SW 1271 (cell line): ENCODE measurements at places on chromosomes 13 and 19.

DNA sequence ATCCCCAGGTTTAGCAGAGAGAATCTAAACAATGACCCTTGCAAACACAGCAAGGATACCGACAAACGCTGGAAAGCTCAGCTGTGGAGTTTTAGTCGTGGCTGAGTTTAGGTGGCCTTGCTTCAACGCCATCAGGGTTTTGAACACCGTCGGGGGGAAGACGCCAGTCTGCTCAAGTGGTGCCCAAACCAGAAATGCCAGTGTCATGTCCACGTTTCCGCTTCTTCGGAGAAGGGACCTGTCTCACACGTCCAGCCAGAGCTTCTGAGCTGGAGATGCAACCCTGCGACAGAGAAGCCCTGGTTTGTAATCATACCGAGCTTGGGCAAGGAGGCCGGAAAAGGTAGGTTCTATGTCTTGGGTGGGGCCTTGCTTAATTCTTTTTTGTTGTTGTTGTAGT is 42.6 kb upstream of the ATP11A start:
- no peak for DNase-seq

DNA sequence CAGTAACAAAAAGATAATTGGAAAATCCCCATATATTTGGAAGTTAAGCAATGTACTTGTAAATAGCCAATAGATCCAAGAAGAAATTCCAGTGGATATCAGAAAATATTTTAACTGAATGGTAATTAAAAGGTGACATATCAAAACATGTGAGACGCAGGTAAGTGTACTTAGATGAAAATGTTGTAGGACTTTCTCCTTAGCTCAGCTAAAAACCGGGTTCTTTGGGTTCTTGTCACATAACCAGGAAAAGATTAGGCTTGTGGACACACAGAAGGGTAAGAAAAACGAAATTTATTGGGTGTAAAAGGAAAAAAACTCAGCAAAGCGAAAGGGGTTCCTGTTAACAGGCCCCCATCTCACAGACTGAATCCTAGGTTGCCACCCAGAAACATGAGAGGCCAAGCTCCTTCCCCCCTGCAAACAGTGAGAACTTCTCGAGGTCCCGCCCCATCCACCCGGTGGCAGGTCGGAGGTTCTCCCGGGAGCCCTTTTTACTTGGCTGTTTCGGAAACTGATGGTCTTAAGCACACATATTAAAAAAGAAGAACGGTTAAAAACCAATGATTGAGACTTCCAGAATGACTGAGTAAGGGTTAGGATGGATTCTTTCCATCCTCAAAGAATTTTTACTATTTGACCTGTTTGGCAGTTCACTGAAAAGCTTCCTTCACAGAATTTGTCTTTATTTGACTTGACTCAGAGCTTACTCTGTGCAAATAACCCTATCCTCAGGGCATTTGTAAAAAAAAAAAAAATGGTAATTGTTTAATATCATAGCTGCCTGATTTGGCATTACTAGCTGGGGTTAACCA is 3.1 kb upstream of the CCDC70 start:
- no peak for DNase-seq

DNA sequence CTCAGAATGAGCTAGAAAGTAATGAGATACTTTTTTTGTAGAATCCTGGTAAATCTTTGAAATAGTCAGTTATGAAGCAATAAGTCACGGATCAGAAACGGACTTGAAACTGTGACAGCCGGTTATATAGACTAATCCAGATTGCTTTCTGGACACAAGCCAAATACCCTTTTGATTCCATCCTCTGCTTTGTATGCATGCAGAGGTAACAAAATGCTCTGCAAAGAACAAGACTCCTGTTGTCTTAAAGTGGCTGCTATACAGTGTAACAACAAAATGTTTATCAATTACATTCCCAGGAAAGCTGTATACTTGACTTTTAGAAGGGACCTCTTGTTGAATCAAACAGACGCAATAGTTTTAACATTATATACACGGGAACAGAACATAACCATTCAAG is 66.5 kb upstream of the STARD13 start:
- no peak for DNase-seq

GRCh38 chr13:99085808-99086266 is 108.0 kb upstream of the DOCK9 start:
- no peak for DNase-seq

GRCh38 chr13:43905435-43906031 is 25.8 kb downstream of the LACC1 start:
- no peak for DNase-seq

DNA sequence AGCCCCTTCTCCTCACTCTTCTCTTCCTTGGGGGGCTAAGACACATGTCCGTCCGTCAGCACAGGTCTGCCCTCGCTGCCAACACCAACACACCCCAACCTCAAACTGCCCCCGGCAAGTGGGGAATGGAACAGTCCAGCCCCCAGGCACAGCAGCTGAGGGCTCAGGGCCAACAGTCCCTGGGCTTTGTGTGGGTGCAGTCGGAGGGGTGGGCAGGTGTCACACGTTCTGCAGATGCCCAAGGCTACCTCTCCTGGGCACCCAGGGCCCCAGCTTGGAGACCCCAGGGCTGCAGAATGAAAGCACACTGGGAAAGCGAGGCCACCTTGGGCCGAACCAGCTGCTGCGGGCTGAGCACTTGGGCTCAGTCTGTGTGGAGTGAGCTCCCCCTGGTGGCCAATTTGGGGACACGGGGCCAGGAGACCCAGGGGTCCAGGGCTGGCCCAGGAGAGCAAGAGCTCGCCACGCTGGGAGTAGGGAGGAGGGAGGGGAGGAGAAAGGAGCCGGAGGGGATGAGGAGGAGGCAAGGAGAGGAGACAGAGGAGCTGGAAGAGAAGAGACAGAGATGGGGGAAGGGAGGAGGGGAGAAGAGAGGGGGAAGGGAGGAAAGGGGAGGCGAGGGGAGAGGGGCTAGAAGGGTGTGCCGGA is 14.0 kb upstream of the ATP8B3 start:
- peak; percentile 44 for DNase-seq

- DNase-seq: peak; percentile 92
Measured at GRCh38 chr19:45455707-45456499, 11.9 kb upstream of the FOSB start.

DNA sequence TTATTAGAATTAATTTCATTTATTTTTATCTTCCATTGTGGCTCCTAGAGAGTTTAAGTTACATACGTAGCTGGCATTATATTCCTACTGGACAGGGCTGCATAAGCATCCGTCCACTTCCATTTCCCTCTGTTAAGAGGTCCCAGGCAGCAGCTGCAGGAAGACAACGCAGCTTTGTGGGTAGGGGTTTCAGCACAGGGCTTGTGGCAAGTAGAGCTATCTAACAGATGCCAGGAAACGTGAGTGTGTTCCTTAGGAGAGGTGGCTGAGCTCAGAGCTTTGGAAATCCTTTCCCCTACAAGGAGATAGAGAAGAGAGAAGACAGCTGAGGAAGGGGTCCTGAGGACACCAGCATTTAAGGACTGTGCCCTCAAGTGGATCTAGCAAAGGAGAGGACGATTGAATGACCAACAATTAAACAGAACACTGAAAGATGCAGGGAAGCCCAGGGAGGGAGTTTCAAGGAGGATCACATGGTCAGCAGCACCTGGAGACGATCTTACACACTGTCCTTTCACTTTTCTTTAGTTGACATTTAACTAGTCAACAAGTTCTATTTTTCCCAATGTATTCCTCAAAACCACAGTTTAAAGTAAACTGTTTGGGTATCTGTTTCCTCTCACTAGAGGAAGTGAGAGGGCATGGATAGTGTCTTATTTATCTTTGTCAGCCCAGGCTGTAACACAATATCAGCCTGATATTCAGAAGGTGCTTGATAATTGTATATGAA is 2.3 kb upstream of the N4BP2L1 start:
- DNase-seq: no peak

GRCh38 chr13:43295825-43296564 is 272.6 kb downstream of the DNAJC15 start:
- no peak for DNase-seq

DNA sequence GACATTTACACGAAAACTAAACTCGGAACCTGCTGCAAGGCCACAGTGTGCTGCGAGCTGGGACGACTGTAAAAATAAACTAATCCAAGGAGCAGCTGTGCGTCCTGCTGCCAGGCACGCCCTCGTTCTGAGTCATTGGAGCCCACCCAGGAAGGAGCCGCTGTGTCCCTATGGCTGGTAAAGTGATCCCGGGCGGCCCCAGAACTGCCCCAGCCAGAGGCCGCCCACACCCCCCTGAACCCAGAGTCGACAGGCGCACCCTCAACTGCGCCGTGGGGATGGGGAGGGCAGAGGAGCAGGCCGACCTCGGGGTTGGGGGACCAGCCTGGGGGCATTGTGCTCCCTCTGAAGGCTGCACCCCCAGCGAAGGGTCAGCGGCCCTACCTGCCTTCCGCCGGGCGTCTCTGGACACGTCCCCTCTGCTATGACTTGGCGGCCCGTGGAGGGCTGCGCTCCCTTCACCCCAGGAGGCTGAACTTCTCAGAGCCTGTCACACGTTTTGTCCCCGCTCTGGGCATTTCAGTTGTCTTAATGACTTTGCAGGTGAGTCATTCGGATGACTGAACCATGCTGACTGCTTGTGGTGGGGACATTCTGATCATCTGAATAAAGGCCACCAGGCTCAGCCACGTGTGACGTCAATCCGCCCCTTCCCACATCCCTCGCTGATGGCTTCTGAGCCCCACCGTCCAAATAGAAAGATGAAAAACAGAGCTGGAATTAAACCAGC is 42.7 kb downstream of the ADPRHL1 start:
- peak; percentile 5 for DNase-seq

- no peak for DNase-seq
Measured at GRCh38 chr13:98443800-98444325, 133.0 kb downstream of the STK24 start.

GRCh38 chr13:102392481-102393209 is 9.2 kb downstream of the FGF14 start:
- no peak for DNase-seq

GRCh38 chr19:11382898-11383705 is 1.0 kb downstream of the EPOR start:
- peak; percentile 53 for DNase-seq

GRCh38 chr13:97276862-97277269 is 54.7 kb downstream of the MBNL2 start:
- DNase-seq: no peak

GRCh38 chr13:113493315-113493951 is 2.9 kb upstream of the DCUN1D2 start:
- DNase-seq: peak; percentile 67

GRCh38 chr13:112641456-112642089 is 48.3 kb upstream of the ATP11A start:
- no peak for DNase-seq

- no peak for DNase-seq
Measured at GRCh38 chr13:47459512-47459911, 541.6 kb downstream of the SUCLA2 start.

- no peak for DNase-seq
Measured at GRCh38 chr13:99949679-99950413, 21.7 kb downstream of the ZIC5 start.

DNA sequence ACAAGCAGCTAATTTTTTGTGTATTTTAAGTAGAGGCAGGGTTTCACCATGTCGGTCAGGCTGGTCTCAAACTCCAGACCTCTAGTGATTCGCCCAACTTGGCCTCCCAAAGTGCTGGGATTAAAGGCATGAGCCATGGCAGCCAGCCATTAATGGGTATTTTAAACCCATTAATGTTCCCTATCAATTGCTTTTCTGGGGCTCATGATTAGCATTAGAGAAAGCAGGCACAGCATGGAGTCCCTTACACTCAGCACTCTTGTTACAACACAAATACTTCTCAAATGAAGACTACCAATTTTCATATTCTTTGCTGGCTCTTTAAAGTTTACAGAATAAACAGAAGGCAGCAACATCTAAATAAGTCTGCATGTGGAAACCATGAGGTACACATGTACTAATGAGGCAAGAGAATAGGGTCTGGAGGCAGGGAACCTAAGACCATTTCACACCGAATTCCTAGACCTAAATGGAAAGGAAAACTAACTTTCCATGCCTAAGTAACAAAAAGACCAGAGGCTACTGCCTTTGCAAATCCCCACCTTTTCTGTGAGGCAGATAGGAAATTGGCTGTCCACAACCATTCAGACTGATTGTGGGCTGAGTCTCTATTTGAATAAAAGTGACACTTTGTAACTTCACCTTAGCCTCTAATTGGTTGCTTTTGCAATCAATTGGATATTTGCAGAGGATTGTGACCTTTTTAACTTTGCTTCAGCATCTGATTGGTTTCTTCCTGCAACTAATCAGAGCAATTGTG is 21.2 kb downstream of the ZNF675 start:
- DNase-seq: no peak

- DNase-seq: no peak
Measured at GRCh38 chr19:46218160-46218559, 11.4 kb upstream of the IGFL1 start.

- DNase-seq: no peak
Measured at GRCh38 chr19:35501684-35502083, 11.4 kb upstream of the KRTDAP start.

DNA sequence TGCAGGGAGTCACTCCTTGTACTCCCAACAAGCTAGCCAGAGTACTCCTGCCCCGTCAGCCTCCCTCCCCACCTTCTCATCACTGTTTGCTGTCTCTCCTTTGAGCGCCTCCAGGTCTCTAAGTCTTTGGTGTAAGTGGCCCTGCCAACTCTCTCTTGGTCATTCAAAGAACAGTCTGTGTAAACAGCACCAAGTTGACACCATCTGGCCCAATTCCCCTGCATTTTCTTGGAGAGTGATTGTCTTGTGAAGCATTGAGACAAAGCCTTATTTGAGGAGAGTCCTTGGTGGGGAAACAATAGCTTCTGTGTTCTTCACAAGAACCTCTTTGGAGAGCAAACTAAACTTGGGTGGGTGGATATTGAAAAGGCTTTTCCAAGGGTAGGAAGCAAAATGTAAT is 114.6 kb upstream of the RNF113B start:
- DNase-seq: no peak

- DNase-seq: no peak
Measured at GRCh38 chr19:18782559-18783225, 8.4 kb downstream of the COMP start.

GRCh38 chr19:23190341-23190740 is 59.9 kb downstream of the ZNF724 start:
- DNase-seq: no peak

GRCh38 chr19:2337329-2337707 is 8.8 kb downstream of the SPPL2B start:
- no peak for DNase-seq

GRCh38 chr19:43489310-43489709 is 15.2 kb downstream of the PHLDB3 start:
- no peak for DNase-seq

GRCh38 chr19:39341129-39341718 is 997 bp upstream of the SAMD4B start:
- no peak for DNase-seq

- no peak for DNase-seq
Measured at GRCh38 chr13:73647417-73647816, 486.8 kb downstream of the KLF12 start.
